ENCODE measurements at places on chromosomes 13 and 19.

DNA sequence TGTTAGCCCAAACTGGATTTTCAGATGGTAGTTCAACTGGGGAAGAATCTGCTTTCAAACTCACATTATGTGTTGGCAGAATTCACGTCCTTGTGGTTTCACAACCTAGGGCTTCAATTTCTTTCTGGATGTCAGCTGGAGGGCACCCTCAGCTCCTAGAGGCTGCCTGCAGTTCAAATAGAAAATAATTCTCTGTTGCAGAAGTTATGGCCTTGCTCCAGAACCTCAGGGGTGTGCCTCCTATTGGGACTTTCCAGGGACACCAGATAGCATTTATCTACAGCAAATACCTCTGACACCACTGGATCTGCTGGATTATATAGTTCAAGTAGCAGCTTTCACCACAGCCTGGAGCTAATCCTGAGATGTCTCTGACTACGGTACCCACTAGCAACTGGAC is 11.8 kb upstream of the RB1 start:
- no peak for DNase-seq

GRCh38 chr19:45068041-45068440 is 8.2 kb downstream of the ZNF296 start:
- DNase-seq: no peak

GRCh38 chr13:98582947-98583346 is 6.0 kb upstream of the STK24 start:
- DNase-seq: no peak

DNA sequence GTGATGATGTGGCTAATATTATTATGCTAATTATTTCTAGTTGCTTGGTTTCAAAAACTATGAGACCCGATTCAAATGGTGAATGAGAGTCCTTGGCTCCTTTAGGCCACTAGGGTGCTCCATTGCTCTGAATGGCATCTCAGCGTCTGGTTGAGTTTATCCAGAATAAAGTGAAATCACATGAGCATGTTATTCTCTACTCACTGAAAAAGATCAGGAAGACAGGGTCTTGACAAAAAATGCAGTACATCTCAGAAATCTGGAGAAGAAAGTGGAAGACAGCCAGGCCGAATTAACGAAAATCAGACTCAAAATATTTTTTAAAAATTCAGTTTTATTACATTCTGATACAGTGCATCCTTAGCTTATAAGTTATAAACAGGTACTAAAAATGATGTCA is 516.2 kb downstream of the MYO16 start:
- peak; percentile 73 for DNase-seq

GRCh38 chr19:29875931-29876330 is 64.1 kb downstream of the CCNE1 start:
- no peak for DNase-seq

DNA sequence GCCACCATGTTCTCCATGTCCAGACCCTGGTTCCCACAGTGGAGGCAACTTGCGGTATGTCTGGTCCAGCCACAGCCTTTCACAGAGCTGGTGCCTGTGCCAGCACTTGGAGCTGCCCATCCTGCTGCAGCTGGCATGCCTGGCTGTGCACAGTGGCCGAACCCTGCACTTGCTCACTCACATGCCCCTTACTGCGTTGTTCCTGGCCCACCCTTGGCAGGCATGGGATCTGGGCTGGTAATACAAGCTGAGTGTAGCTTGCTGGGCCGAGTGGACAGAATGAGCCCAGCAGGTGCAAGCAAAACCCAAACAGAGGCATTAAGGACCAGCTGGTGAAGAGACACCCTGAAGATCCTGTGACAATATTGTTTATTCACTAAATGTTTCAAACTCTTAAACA is 583.9 kb upstream of the SLITRK6 start:
- DNase-seq: peak; percentile 32

DNA sequence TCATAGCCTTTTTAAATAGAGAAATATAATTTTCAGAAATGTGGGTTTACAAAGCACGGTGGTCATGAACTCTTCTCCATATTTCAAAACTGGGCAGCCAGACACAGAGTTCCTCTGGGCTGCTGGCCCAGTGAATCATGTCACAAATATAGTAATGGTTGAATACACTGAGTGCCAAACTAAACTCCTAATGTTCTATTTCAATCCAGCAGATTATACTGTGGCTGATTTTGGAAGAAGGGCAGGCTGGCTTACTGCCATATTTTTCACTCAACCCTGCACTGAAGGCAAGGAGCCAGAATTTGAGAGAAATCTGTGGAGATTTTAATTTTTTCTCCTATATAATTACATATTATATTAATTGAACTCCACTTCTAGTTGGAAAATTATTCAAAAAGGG is 17.0 kb upstream of the PRR20A start:
- DNase-seq: peak; percentile 92

DNA sequence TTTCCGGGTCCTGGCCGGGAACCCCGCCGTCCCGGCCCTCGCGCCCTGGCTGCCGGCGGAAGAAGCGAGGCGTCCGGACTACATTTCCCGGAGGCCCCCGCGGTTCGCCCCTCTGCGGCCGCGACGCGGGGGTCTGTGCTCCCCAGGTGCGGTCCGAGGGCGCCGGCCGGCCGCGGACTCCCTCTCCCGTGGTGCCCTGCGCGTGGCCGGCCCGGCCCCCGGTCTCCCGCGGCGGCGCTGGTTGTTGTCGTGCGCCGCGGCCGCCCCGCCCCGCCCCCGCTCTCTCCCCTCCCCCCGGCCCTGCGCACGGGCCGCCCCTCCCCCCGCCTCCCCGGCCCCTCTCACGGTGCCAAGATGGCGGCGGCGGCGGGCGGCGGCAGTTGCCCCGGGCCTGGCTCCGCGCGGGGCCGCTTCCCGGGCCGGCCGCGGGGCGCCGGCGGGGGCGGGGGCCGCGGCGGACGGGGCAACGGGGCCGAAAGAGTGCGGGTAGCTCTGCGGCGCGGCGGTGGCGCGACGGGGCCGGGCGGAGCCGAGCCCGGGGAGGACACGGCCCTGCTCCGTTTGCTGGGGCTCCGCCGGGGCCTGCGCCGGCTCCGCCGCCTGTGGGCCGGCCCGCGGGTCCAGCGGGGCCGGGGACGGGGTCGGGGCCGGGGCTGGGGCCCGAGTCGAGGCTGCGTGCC is at the start of gene KMT2B:
TSS of gene KMT2B (plus strand) at position 339 of the 680 bp plus-strand sequence. CDS start at position 355, 16 bp downstream.
- DNase-seq: no peak

DNA sequence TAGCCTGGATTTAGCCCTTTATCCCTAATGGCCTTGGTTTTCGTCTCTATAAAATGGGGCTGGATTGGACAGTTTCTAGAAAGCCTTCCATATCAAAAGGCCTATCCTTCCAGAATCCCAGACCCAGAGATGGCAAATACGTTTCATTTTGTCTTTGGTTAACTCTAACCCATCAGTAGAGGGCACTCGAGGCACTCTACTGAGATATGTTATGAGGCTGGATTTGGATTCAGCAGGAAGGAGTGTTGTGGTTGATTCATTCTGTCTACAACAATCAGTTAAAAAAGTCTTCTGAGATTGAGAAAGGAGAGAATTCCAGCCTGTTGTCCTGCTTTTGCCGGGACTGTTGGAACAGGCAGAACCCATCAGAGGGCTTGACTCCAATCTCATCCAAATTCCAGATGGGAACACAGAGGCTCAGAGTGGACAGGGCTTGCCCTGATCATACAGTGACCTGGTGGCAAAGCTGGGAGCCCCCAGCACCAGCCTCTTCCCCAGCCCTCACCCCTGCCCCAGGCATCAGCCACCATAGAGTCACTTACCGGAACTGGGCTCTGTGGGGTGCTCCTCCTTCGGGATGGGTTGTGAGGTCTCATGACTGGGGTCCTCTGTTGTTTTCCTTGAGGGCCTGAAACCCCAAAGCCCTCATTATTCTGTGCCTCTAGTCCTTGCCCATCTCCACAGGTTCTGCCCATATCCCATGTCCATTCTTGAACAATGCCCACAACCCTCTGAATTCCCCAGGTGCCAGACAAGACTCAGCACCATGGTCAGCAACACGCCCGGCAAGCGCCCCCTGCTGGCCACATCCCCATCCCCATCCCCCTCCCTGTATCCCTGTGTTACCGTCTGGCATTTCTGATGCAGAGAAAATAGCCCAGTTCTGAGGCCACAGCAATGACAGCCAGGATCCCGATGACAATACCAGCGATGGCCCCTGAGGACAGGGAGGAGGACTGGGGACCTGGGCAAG is 12.3 kb upstream of the ZNF180 start:
- DNase-seq: no peak

DNA sequence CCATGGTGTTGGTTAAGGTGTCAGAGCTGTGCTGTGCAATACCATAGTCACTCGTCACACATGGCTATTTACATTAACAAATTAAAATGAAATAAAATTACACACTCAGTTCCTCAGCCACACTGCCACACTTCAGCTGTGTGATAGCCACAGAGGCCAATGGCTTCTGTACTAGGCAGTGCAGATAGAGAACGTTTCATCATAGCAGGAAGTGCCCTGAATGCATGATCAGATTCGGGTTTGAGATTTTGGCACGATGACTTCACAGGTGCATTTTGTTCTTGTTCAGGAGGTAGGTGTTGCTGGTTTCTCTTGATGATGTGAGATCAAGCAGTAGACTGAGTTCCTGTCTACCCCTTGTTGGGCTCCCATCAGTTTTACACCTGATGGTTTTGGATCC is 6.5 kb downstream of the ARMC6 start:
- no peak for DNase-seq

DNA sequence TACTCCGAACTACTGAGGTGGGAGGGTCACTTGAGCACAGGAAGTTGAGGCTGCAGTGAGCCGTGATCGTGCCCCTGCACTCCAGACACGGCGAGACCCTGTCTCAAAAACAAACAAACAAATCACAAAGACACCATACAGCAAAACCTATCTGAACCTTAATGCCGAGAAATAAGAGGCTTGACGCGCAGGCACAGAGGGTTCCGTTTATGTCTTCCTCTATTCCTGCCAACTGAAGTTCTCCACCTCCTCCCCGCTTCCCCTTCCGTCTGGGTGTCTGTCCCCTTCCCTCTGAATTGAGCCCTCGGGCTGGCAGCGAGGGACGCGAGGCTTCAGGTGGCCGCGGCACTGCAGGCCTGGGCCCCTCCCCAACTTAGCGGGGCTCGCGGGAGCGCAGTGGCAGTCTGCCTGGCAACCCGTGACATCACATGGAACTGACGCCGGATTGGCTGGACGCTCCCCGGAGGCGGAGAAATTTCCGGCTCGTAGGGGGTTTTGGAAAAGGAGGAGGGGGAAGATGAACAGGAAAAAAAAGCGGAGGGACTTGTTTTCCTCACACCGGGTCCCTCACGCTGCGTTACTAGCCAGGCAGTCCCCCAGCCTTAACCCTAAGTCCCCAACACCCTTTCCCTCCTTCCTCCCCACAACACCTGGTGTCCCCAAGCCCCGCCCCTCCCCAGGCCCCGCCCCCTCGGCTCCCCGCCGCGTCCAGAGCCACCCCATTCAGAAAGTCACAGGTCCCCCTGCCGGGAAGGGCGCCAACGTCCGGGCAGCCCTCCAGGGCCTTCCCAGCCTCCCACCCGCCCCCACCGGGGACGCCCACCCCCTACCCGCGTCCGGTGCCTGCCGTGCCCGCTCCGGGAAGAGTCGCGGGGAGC is 1.1 kb upstream of the MYBPC2 start:
- DNase-seq: peak; percentile 72

- DNase-seq: no peak
These were observed 24.4 kb downstream of the RYR1 start for GRCh38 chr19:38457690-38458405.

- no peak for DNase-seq
These were observed 1293.9 kb downstream of the PCDH9 start for GRCh38 chr13:65936249-65936648.

DNA sequence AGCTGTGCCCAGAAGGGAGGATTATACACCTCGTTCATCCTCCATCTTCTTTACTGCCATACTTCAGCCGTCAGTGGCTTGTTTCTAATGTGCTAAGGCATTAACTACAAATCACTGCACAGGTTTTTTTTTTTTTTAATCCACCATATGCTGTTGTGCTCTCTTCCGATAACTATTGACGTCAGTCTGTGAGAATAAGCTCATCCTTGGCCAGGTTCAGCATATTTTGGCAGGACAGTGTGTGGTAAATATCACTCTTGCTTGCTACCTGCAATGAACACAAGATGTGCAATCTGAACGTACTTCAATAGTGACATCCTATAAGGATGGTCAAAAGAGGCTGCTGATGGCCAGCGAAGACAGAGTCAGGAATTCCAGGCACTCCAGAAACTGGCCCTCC is 2030.7 kb upstream of the PCDH20 start:
- no peak for DNase-seq

GRCh38 chr13:51501592-51502152 is 48.8 kb upstream of the INTS6 start:
- DNase-seq: no peak

DNA sequence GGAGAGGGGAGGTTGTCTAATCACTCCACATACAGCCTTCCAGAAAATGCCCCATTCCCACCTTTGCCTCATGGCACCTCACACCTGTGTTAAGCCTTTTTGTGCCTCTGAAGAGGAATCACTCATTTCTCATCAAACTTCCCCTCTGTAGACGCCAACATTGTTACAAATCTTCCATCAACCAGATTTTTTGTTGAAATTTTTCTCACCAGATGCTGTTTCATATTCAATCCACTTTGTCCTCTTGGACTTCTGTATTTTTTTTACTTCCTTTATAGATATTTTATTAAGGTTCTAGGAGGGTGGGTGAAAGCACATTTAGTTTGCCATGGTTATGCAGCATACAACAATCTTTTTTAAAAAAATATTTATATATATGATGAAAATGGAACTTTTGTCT is 74.0 kb downstream of the RUBCNL start:
- no peak for DNase-seq

GRCh38 chr13:100039740-100040139 is 49.2 kb upstream of the PCCA start:
- DNase-seq: no peak

- DNase-seq: peak; percentile 18
These were observed 15.4 kb downstream of the ANKRD24 start for GRCh38 chr19:4197625-4198466.

GRCh38 chr13:87676254-87677042 is 5.3 kb downstream of the SLITRK5 start:
- no peak for DNase-seq

- DNase-seq: no peak
These were observed 5.5 kb downstream of the BRSK1 start for GRCh38 chr19:55289117-55289796.

DNA sequence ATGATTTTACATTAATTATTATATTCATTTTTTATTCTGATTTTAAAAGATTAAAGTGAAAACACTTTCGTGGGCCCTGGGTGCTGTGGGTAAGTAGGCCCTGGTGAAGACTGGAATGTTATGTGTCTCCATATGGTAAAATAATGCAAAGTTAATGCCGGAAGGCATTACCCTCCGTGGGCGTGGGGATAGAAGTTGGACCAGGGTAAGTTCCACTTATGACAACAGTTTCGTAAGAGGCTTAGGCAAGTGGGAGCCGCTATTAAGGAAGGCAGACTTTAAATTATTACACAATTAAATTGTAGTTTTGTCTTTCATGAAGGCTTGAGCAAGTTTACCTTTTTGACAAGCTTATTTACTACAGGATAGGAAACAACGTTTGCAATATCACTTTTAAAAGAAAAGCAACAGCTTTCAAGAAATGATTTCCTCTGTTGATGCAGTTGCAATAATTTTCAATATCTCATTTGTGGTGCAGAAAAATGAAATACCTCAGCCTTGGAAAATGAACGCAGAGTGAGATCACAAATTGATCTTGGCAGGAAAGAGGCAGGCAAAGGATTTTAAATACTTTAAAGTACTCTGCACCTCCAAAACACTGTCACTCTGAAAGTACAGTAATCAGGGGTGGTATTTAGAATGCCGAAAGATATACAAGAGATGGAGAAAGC is 310.6 kb downstream of the DCT start:
- DNase-seq: no peak

- no peak for DNase-seq
These were observed 960.7 kb upstream of the PCDH9 start for GRCh38 chr13:68190818-68191217.

- no peak for DNase-seq
These were observed 4.5 kb downstream of the MZF1 start for GRCh38 chr19:58568453-58569130.

- DNase-seq: peak; percentile 23
These were observed 478 bp downstream of the LMO7 start for GRCh38 chr13:75636436-75637180.
